ENCODE measurements at places on chromosomes 13 and 19. TPM values are rescaled to one million over a fixed set of nuclear protein-coding genes. Genes with fewer than 3 reads are reported as not detected.

FXYD3 gene
- total RNA-seq: 3.1 TPM

GRCh38 chr13:89856512-89856911, 1491.0 kb upstream of the MIR17HG start:
- no peak for DNase-seq

SULT2A1 gene
- total RNA-seq: not detected

GRCh38 chr13:50404116-50404515, 388.9 kb downstream of the KCNRG start:
- DNase-seq: no peak

- DNase-seq: no peak
These were observed 399.6 kb downstream of the FGF14 start for GRCh38 chr13:102002287-102002686.

GRCh38 chr19:50214699-50215543, 11.5 kb downstream of the MYH14 start:
- no peak for DNase-seq

GRCh38 chr13:48431987-48432615, 19.2 kb upstream of the LPAR6 start:
- DNase-seq: no peak

GRCh38 chr13:74006666-74007065, 127.5 kb downstream of the KLF12 start:
- no peak for DNase-seq

DNA sequence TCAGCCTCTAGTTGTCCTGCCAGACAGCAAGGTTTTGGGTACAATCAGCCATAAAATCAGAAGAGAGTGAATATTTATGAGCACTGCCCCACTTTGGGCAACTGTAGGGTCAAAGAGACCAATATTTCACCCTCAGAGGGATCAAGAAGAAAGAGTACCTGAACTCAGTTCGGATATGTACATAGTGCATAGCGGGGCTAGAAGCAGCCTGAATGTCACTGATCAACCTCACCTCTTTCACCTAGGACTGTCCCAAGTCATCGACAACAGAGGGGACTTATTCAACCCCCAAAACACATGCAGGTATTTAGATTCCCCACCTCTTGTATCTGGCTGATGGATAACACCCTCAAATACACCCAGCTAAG, 446.9 kb downstream of the COG6 start:
- DNase-seq: no peak

PSG2 gene
- not detected for total RNA-seq

DNA sequence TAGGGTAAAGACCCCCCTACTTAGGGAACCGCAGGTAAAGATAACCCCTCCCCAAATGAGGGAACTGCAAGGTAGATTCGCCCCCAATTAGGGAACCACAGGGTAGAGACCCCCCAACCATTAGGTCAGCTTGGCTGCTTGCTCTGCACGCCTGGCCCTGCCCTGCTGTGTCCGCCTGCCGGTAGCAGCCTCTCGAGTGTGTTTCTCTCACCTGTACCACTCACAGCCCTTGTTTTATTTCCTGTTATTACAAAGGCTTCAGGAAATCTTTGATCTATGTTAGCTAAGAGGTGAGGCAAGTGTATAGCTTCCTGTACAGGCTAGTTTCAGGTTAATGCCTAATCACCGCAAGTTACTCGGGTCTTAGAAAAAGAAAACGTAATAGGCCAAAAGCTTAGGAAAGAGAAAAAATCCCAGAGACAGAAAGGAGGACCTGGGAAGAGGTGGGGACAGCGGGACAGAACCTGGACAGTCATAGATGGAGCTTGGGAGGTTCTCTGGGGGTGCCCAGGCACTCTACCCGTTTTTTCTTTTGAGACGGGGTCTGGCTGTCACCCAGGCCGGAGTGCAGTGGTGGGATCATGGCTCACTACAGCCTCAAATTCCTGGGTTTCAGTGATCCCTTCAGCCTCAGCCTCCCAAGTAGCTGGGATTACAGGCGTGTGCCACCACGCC, 23.1 kb upstream of the EIF3G start:
- DNase-seq: no peak

DNA sequence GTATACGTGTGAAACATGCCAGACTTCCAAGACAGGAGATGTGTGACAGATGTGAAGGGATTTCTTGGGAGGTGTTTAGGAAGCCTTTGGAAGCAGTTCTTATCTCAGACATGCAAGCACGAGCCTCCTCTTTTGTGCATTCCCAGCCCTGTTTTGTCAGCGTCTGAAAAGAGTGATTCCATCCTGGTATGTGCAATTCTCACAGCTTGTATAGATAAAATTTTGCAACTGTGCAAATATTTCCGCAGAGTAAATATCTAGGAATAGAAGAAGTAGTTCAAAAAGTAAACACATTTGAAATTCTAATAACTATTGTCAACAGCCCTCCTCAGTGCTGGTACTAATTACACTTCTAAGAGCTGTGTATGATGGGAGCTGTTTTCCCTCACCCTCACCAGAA, 72.3 kb upstream of the C1QTNF9B start:
- no peak for DNase-seq

GRCh38 chr19:13146763-13147563, 3.2 kb downstream of the STX10 start:
- DNase-seq: peak; percentile 60

DNA sequence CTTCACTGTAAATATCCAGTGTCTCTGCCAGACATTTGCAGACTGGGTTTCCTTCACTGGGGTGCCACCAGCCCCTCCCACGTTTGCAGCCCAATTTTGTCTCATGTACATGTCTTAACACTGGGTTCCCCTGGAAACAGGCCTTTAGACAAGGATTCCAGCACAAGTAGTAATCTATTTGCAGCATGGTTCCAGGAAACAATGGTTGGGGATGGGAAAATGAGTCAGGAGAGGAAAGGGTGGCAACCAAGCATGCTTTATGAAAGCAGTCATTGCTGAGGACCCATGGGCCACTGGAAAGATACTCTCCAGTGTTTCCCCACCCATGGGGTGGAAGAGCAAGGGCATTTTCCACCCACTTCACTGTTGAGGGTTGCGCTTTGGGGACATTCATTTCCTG, 53.6 kb upstream of the FARP1 start:
- no peak for DNase-seq

- DNase-seq: no peak
These were observed 246.1 kb downstream of the KCNRG start for GRCh38 chr13:50261130-50261901.

GRCh38 chr13:109606520-109606919, 179.9 kb downstream of the IRS2 start:
- DNase-seq: no peak

ZNF302 gene
- total RNA-seq: 40.2 TPM

DNA sequence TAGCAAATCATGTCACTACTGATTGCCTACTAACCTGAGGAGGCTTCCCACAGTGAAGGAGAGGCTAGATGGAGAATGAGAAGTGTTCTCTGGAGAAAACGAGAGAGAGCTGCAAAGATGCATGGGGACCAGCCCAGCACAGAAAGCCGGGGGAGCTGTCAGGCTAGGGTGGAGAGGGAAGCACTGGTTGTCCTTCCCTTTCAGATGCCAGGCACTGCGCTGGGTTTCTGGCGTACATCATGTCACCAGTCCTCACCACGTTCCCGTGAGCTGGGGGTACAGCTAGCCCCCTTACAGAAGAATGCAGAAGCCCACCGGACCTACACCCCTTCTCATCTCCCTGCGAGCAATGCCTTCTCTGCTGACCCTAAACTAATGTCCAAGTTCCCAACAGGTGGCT, 86.0 kb downstream of the STK24 start:
- no peak for DNase-seq

DNA sequence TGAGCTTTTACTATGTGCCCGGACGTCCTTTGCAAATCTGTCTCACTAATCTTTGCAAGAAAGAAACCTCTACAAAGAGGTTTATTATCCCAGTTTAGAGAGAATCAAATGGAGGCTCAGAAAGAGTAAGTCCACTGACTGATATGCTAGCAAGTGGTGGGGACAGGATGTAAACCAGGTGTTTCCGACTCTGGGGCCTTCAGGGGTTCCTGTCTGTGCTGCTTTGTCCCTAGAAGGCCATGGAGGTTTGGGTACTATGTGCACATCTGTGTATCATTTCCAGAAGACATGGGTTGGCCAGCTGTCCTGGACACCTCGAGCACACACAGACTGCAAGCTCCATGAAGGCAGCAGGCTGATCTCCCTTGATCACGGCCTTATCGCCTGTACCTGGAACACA, 1.2 kb upstream of the KPTN start:
- no peak for DNase-seq

DNA sequence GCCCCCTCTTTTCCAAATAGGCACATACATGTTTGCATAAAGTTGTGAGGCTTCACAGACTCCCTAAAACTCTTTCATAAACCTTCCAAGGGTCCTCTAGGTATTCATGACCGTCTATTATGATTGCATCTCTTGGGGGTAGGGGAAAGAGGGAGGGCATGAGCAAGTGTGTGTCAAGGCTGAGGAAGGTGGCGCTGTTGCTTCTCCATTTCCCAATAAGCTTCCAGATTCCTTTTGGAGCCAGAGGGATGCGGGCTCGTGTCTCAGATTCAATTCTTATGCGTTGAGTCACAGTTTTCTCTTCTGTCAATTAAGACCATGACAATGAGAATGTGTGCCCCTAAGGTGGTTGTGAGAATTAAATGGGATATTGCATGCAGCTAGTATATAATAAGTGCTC, 51.0 kb upstream of the CYP2A7 start:
- DNase-seq: no peak

GRCh38 chr13:35839806-35840205, 291.4 kb downstream of the DCLK1 start:
- DNase-seq: no peak

DNA sequence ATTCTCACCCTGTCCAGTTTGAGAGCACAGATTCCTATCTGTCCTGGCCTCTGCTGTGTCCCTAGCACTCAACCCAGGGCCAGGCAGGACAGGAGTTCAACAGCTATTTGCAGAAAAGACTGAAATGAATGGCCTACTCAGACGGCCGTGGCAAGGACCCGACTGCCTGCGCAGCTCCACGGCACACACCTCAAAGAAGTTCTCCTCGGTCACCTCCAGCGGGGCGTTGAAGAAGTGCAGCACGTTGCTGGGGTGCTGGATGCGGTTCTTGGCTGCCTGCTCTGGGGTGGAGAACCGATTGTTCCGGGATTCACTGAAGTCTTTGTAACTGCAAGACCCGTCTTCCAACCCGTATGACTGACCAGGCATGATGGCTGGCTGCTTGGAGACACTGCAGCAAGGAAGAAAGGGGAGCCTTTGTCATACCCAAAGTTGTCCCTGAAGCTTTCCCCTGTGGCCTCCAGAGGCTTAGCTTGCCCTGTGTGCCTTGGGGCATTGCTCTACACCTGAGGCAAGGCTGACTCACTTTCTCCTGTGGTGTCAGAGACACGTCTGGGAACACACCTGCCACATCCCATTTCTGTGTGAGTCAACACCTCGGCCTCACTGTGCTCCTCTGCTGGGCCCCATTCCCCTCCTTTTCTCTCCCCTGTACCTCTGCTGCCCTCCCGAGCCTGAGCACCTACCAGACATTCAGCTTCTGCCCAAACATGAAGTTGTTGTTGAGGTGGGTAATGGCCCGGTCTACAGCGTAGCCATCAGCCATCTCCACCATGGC, 6.8 kb upstream of the ECH1 start:
- no peak for DNase-seq

ZNF575 gene
- 1.8 TPM for total RNA-seq

GRCh38 chr19:30053558-30053957, 111.5 kb downstream of the URI1 start:
- no peak for DNase-seq

DNA sequence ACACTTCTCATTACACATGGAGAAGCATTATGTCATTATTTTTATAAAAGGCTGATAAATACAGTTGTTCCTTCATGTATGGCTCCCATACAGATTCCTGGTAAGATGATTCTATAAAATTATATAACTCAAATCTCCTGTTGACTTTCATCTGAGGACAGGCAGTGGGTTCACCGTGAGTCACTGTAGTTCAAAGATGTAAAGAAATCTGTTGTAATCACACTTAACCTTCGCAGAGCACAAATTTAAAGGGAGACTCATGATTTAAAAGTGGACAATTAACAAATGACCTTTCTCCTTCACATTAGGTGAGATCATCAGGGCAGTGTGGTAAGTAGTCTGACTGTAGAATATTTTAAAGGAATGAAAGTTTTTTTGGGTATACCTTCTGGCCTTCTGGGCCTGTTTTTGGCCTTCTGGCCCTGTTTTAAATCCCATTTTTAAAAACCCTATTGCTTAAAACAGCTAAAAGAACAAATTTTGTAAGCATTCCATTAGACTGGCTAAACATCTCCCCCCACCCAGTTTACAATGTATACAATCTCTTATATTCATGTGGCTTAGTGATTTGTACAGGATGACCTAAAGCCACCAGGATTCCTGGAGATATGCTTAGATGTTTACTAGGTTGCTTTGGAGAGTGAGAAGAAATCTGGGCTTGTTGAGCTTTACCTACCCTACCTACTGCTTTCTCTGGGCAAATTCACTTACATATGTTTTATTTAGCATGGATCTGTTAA, 171.2 kb downstream of the ITGBL1 start:
- DNase-seq: no peak

Data from left ventricle myocardium superior (tissue), 1 donor.